Muscle of arm (tissue), 14 donors: ENCODE measurements at places on chromosomes 3 and 15. TPM values are rescaled to one million over a fixed set of nuclear protein-coding genes. Genes with fewer than 3 reads are reported as not detected.

The IL12A gene
- polyA plus RNA-seq = 0.51 TPM

DNA sequence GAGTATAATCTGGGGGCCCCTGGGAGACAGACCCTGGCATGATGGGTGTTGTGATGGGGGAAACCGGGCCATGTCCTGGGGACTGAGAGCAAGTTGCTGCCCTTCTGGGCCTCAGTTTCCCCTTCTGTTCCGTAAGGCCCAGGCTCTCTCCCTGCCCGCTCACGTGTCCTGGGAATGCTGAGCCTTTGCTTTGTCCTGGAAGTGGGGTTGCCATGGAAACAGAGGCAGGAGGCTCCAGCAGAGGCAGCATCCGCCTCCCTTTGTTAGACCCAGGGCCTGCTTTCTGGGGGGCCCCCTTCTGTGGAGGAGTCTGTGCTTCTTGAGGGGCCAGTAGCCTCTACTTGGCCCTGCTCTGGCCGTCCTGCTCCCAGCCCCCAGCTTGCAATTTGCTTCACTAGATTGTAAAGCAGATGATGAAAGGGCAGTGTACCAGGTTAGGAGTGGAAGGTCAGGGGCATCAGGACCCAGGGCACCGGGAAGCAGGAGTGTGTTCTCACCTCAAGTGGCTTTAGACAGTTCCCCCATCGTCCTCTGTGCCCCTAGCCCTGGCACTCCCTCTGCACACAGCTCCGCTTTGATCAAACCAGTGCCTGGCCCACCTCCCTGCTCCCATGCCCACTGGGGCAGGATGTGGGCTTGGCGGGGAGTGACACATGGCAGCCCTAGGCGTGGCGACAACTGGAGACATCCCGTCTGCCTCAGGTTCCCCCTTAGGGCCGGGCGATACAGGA is 105.6 kb downstream of the FBLN2 start:
- DNase-seq = no peak

DNA sequence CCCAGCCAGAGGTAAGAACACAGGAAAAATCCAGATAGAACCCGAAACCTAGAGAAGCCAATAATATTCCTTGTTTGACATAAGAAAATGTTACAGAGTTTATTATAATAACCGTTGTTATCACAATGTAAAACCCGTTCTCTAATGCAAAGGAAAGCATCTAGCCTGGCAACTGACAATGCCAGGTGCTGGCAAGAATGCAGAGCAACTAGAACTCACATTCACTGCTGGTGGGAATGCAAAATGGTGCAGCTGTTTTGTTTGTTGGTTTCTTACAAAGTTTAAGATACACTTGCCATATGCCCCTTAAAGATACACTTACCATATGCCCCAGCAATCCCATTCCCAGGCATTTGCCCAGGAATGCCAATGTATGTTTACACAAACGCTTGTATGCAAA is 23.4 kb downstream of the VPS39 start:
- DNase-seq = no peak

DNA sequence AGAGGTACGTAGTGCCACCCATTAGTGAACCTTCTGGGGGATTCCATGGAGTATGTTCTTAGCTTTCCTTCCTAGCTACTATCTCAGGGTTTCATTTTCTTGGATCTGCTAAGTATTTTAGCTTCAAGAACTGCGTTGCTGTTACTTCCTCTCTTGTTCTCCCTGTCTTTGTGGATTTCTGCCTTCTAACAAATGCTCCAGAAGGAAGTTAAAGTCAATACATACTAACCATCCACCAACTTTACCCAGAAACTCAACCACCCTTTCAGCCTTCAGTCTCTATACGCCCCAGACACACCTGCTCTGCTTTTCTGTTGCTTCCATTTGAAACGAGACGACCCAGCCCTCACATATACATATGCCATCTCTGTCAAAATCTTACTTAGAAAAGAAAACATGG is 2.4 kb upstream of the KLF13 start:
- DNase-seq = no peak

- DNase-seq = no peak
Observed at GRCh38 chr3:5709714-5710113, 522.2 kb downstream of the EDEM1 start.

DNA sequence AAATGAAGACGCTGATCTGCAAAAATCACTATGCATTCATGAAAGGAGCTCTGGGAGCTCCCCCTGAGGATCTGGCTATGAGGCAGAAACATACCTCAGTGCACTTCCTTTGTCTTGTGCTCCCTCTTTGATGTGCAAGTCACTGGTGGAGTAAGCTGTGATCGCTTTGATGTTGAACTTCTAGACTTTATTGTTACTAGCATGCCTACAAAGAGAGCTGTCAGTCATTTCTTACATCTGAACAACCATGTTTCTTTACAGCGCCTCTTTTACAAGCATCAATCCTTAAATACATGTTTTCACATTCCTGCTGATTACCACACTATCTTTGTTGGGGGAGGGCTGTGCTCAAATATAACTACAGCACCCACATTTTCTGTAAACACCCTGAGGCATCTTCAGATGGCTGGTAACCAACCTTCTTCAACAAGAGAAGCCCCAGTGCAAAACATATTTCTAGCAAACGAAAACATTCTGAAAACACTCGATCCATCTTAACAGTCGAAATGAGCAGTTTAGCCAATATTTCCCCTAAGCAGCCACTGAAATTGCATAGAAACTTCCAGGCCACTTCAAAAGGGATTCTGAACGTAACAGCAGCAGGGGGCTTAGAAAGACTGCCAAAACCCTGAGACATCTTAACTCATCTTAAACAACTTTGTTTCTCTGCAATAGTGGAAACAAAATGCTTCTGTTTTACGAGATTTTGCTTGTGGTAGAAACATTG is 101.9 kb upstream of the ICE2 start:
- no peak for DNase-seq

GRCh38 chr15:66603301-66604179 is 37.7 kb upstream of the LCTL start:
- peak; percentile 44 for DNase-seq

DNA sequence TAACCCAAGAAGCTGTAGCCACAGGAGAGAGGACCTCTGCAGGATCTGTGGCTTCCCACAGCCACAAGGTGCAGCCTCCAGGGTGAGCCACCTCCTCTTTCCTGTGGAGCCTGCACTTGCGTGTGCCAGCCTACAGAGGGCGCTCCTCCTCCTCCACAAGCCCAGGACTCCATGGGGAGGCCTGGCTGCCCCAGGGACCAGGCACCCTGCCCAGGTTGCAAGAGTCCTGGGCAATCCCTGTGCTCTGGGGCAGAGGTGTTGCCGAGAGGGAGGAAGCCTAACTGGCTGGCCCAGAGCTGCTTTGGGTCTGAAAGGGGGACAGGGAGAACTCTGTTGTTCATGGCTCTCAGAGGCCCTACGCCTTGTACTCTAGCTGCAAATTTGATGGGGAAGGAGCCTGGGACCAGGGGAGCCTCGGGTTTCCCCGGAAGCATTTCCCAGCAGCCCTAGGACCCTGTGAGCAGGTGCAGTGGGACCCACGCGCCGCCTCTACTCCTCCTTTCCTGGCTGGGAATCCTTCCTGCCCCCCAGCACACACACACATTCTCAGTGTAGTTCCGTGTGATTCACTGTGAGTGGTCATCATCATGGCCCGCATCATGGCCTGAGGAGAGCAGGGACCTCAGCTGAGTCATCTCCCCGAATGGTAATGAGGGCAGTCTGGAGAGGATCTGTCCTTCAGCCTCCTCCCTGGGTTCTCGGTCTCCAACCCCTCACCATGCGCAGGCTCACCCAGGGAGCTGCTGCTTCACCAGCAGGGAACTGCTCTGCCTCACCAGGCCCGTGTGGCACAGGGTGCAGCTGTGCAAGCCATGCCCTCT is 24.3 kb downstream of the TBC1D21 start:
- no peak for DNase-seq

The PTPRG gene
- not detected for polyA plus RNA-seq

The SYNM gene
- polyA plus RNA-seq = 45.0 TPM

- no peak for DNase-seq
Observed at GRCh38 chr15:71707230-71708050, 102.9 kb upstream of the NR2E3 start.

The SLC51A gene
- 7.7 TPM for polyA plus RNA-seq

- DNase-seq = no peak
Observed at GRCh38 chr3:96192966-96193550, 621.3 kb upstream of the EPHA6 start.

The SSR3 gene
- 141 TPM for polyA plus RNA-seq

The REC114 gene
- polyA plus RNA-seq = not detected

The SIN3A gene
- polyA plus RNA-seq = 33.7 TPM

DNA sequence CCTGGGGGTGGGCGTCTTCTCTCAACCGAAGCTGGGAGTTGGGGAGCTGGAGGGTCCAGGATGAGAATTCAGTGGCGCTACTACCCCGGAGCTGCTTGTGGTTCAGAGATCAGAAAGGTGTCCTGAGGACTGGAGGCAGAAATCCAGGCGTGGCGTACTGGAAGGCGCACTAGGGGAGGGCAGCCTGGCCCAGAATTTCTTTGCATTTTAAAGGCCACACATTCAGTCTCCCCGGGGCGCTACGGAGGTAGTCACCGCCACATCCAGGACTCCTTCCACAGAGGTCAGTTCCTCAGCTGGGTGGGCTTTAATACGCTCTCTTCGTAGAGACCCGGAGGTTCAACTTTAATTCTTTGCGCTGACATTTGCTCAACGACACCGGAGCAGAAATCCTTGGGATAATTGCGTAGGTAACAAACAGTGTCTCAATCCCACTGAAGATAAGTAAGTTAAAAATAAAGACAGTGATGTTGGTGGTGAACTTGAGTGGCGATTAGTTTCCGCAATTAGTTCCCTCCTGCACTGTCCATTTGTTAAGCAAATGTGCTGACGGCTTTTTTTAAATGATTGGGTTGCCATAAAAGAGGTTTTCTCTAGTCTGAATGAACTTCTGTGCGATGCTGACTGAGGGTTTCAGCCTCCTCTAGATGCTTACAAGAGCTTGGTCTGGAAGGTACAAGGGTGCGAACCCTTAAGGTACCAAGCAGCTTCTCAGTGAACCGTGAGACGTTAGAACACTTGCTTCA is 535 bp downstream of the MCTP2 start:
- no peak for DNase-seq

GRCh38 chr3:121493431-121493830 is 52.4 kb downstream of the POLQ start:
- no peak for DNase-seq

DNA sequence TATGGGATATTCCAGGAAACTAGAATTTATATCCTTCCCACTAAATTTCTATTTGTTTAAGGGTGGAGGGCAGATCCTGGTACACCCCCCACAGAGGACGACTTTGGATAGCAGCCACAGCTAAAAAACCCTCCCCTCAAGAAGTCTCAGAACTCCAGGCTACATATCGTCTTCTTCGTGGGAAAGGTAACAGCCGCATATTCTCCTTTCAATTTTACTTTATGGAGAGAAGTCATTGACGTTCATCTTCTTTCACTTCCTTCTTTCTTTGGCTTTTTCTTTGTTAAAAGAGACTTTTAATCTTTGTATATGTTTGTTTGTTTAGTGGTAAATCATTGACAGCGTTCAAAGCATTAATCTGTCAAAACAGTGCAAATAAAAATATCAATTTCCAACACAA is 36.3 kb downstream of the TRIP4 start:
- no peak for DNase-seq

DNA sequence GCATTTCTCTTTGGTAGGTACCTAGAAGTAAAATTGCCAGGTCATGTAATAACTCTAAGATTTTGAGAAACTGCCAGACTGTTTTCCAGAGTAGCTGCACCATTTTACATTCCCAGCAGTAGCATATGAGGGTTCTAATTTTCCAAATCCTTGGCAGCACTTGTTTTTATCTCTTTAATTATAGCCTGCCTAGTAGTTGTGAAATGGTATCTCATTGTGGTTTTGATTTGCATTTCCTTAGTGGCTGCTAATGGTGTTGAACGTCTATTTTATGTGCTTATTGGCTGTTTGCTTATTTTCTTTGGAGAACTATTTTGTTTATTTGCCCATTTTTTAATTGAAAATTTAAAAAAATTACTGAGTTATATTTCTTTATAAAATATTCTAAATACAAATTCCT is 117.9 kb downstream of the TCF12 start:
- no peak for DNase-seq

GRCh38 chr3:86563400-86563970 is 427.5 kb downstream of the VGLL3 start:
- DNase-seq = peak; percentile 20

- DNase-seq = peak; percentile 20
Observed at GRCh38 chr15:93866476-93866875, 364.9 kb upstream of the MCTP2 start.

The SLC6A20 gene
- polyA plus RNA-seq = 0.26 TPM

The LRRC34 gene
- polyA plus RNA-seq = 5.8 TPM

GRCh38 chr3:39147711-39148434 is 5.5 kb downstream of the CSRNP1 start:
- peak; percentile 37 for DNase-seq

DNA sequence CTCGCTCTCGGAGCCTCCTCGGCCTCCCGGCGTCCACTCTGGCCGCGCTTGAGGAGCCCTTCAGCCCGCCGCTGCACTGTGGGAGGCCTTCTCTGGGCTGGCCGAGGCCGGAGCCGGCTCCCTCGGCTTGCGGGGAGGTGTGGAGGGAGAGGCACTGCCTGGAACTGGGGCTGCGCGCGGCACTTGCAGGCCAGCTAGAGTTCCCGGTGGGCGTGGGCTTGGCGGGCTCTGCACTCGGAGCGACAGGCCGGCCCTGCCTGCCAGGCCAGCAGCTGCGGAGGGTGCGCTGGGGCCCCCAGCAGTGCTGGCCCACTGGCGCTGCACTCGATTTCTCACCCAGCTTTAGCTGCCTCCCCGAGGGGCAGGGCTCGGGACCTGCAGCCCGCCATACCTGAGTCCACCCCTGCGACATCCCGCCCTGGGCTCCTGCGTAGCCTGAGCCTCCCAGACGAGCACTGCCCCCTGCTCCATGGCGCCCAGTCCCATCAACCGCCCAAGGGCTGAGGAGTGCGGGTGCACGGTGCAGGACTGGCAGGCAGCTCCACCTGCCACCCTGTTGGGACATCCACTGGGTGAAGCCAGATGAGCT is 765.0 kb downstream of the IGSF11 start:
- no peak for DNase-seq

DNA sequence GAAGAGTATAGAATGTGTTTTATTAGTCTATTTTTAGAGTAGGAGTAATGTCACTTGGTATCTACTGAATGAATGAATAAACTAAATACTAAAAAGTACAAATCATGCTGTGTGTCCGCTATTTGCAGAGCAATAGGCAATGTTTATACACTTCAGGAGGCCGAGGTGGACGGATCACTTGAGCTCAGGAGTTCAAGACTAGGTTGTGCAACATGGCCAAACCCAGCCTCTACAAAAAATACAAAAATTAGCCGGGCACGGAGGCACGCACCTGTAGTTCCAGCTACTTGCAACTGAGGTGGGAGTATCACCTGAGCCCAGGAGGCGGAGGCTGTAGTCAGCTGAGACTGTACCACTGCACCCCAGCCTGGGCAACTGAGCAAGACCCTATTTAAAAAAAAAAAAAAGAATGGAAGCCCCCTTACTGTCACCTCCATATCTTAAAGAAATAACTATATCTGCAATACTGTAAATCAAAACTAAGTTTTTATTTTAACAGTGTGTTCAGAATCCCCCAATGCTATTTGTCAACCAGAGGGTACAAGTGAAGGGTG is 98.4 kb downstream of the DHX30 start:
- no peak for DNase-seq

The PAQR9 gene
- not detected for polyA plus RNA-seq

- DNase-seq = no peak
Observed at GRCh38 chr3:34015204-34016142, 217.0 kb downstream of the PDCD6IP start.

- no peak for DNase-seq
Observed at GRCh38 chr15:45604326-45604725, 17.1 kb downstream of the BLOC1S6 start.

The GRAMD2A gene
- 1.4 TPM for polyA plus RNA-seq

- DNase-seq = peak; percentile 55
Observed at GRCh38 chr15:35740761-35741160, 194.8 kb upstream of the DPH6 start.

The CXCR6 gene
- 0.62 TPM for polyA plus RNA-seq
